NCI-H82 (cell line): ENCODE measurements at places on chromosomes 11 and 22.

DNA sequence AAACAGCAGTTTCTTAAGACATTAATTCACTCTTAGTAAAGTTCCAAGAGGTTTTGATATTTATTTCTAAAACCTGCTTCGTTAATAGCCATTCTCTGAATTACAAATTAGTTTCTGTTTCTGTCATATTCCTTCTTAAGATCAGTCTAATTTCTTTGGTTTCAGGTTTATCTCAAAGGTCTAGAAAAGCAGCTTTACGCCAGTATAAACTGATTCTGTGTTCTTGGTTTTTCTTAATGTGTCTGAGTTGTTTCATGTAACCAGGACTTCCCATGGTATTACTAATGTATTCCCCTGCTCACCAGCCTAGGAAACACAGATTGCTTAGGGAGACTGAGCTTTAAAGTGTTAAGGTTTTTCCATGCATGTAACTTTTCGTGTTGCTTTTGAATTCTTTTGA lies 6.8 kb upstream of the ACY3 start:
- DNase-seq: no peak

DNA sequence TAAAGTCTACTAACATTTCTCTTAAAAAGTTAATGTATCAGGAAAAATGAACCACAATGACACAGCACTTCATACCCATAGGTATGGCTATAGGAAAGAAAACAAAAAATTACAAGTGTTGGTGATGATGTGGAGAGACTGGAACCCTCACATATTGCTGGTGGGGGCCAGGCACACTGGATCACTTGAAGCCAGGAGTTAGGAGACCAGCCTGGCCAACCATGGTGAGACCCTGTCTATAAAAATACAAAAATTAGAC lies 26.7 kb downstream of the TCF20 start:
- no peak for DNase-seq

DNA sequence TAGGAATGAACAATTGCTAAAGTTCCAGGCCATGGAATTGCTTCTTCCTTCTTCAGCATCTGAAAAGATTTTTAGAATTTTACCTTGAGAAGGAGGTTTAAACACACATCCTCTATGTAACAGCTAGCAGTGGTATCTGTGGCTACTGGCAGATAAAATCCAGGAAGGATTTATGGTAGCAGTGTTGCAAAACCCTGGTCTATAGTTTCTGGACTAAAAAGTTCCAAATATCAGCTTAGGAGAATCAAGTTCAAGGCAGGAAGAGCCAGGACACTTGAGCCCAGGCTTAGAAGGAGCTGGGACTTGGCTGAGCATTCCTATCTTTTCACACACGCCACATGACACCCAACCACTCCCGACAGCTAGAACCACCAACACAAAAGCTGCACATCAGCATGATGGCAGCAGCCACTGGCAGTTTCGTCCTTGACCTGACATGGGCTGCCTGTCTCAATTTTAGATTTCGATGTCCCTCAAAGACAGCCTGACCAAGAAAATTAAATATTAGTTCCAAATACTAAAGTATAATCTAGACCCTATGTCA lies 14.1 kb downstream of the LARGE2 start:
- no peak for DNase-seq

- DNase-seq: no peak
Observed at GRCh38 chr11:57255618-57256017, 18.6 kb upstream of the APLNR start.

DNA sequence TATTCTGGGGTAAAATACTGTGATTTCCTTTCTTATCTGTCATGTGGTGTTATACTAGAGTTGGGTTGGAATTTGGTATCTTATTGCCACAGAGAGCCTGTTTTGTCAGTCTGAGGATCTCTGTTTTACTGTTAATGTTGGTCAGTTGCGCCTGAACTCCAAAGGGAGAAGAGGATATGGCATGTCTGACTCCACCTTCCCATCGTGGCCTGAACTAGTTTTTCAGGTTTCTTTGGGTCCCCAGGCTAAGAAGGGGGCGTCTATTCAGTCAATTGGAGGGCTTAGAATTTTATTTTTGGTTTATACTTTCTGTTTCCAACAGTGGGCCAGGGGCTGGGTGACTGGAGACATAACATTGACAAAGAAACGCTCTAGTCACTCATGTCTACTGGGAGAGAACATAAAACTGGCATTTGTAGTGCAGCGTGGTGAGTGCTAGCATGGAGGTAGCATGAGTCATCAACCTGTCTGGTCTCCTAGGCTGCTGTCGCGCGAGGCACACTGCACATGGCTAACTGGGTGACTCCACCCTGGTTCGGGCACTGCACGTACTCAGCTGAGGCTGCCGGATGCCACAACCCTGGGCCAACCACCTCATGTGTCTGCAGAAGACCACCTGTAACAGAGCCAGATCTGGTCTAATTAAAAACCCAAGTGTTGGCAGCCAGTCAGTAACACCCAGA lies 120.1 kb upstream of the OR9Q1 start:
- DNase-seq: no peak

GRCh38 chr22:30105483-30105882 lies 25.2 kb downstream of the HORMAD2 start:
- no peak for DNase-seq

DNA sequence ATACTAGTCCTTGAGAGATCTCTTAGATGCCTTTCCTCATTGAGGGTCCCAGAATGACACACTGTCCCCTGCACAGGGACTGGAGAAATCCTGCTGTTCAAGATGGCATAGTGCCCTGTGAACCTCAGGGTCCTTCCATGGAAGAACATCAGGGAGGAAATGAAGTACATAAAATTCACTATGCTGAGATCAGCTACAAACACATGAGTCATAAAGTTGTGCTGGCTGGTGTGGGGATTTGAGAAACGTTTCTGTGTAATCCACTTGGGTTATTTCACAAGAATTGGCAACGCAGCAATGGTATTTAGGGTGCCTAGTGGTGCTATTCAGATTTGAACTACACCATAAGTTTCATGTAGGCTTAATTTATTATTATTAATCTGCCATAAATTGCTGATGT lies 174.4 kb downstream of the MAML2 start:
- no peak for DNase-seq

DNA sequence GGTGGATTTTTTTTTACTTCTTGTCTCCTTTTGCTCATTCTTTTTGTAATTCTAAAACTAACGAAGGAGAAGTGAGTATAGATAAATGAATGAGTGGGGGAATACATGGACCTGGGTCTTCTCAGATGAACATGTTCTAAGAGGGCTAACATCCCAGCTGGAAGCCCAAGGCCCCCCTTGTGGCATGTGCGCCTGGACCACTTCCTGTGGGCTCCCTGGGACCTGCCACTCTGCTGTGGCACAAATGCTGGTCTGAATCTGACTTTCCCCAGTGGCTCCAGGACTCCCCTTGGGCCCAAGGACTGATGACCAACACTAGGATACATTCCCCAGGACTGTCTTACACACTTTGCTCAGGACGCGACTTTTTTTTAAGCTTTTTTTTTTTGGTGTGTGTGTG lies 32.7 kb upstream of the ALX4 start:
- DNase-seq: no peak

GRCh38 chr11:33701302-33702230 lies 940 bp upstream of the C11orf91 start:
- no peak for DNase-seq

GRCh38 chr22:49754696-49755630 lies 72.7 kb downstream of the BRD1 start:
- DNase-seq: no peak

- DNase-seq: no peak
Observed at GRCh38 chr11:12556788-12557384, 117.3 kb upstream of the TEAD1 start.

GRCh38 chr11:120061761-120062560 lies 76.0 kb downstream of the TRIM29 start:
- DNase-seq: peak; percentile 19

DNA sequence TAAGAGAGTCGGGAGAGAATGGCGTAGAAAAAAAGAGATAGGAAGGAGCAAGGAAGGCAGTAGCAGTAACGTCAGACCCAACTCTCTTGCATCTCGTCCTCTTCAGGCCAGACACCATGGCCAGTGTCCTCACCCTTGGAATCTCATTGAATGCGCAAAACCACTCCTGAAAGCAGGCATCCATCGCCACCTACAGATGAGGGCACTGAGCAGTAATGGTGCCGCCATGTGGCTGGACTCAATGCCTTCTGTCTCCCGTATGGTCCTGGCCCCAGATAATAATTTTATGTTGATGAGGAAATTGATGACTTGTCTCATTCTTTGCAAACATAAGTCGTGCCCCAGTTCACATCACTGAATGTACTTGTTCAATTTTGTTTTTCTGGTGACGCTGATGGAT lies 17.8 kb upstream of the ALX4 start:
- DNase-seq: peak; percentile 6

DNA sequence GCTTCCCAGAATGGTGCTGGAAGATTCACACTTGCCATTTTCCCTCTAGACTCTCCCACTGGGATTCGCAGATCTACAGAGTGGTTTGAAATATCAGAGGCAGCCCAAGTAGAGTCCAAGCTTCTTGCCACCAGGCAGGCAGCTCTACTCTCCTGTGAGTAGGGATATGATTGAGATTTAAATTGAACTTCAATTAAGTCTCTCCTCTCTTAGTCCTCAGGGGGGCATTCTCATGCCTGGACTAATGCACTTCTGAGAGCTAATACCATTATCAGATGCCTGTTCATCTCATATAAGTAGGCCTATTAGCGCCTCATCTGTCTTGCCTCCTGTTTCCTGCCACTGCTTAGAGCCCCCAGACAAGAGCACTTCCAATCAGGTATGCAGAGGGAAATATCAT lies 25.5 kb upstream of the AMPD3 start:
- peak; percentile 98 for DNase-seq

DNA sequence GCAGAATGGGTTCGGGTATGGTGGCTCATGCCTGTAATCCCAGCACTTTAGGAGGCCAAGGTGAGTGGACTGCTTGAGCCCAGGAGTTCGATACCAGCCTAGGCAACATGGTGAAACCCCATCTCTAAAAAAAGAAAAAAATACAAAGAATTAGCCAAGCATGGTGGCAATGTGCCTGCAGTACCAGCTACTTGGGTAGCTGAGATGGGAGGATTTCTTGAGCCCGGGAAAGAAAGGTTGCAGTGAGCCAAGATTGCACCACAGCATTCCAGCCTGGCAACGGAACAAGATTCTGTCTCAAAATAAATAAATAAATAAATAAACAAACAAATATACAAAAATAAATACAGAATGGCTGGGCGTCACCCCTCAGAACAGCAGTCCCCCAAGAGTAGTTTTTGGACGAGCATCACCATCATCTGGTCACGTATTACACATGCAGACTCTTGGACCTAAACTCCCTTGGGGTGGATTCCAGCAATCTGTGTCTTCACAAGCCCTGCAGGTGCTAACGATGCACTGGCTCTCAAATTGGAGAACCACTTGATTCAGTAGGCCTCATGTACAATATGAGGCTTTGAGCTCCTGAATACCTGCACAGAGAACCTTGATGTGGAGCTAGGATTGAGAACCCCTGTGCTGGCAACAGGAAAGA lies 33.5 kb downstream of the CLMP start:
- DNase-seq: no peak

DNA sequence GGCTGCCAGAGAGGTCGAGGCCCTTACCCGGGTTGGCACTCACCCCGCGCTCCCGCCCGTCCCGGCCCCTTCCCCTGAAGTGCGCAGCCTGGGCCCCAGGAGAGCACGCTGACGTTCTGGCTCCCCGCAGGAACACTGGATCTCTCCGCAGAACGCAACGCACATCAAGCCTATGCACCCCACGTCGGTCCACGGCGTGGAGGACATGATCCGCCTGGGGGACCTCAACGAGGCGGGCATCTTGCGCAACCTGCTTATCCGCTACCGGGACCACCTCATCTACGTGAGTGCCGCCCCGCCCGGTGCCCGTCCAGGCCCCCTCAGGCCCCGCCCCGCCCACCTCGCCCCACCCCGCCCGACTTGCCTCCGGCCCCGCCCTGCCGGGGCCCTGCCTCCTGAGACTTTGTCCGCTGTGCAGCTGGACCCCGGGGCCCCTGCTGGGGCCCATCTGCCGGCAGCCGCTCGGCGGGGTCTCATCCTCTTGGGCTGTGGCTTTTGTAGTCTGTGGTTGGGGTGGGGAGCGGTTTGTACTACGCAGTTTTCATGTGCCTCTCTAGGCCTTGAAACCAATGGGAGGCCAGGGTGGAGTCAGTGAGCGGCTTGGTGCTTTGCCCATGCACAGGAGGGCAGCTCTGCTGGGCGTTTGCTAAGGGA lies 19.7 kb downstream of the MYO7A start:
- peak; percentile 83 for DNase-seq

DNA sequence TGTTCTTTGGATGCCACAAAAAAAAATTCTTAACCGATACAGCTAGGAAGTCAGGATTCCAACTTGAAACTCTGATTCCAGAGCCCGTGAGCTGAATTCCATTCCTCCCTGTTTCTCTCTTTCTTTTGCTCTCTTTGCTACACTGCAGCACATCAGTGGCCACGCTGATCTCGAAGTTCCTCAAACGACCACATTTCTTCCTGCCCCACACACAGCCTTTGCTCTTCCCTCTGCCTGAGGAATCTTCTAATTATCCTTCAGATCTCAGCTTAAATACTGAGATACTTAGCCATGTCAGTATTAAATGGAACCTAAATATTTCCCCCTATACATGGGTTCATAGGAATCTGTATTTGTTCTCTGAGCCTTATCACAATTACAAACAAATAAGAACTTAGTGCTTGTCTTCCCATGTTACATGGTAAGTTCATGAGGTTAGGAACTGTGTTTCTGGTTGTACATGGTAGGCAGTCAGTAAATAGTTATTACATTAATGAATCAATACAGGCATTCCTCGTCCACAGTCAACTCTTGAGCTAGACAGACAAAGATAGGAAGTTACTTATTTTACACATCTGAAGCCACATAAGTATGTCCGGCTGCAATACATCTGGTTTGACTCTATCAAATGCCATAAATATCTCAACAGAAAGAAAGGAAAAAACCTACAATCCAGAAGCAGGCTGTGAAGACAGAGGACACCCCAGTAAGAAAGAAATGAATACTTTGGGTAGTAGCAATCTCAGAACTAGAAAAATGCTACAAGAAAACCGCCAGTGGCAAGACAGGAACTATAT lies 86.6 kb downstream of the MAML2 start:
- no peak for DNase-seq

DNA sequence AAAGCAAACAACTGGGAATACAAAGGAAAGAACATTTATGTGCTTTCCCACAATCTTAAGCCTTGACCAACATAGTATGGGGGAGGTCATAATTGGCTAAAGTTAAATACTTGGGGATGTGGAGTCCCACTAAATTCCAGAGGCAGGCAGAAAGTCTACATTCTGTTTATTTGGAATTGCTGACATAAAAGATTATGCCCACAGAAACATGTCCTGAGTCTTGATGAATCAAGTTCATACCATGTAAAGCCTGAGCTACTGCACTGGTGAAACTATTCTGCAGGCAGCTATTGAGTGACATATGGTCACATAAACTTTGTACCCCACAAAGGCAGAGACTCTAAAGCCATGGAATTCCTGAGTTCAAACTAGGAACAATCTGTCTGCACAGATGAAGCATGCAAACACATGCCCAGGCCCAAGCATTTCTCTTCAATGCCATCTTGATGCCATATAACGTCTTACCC lies 69.9 kb upstream of the CHRM4 start:
- DNase-seq: peak; percentile 25

GRCh38 chr11:62604460-62605120 lies 2.9 kb upstream of the MTA2 start:
- peak; percentile 39 for DNase-seq

- DNase-seq: no peak
Observed at GRCh38 chr11:111403051-111403726, 24.1 kb upstream of the POU2AF1 start.
